Stimulated activated CD4-positive, alpha-beta T cell treated with anti-CD3 and anti-CD28 coated beads, Interleukin-4, amount 100 ng/mL, for 4 hours (primary cell): ENCODE measurements at places on chromosomes 13 and 19.

DNA sequence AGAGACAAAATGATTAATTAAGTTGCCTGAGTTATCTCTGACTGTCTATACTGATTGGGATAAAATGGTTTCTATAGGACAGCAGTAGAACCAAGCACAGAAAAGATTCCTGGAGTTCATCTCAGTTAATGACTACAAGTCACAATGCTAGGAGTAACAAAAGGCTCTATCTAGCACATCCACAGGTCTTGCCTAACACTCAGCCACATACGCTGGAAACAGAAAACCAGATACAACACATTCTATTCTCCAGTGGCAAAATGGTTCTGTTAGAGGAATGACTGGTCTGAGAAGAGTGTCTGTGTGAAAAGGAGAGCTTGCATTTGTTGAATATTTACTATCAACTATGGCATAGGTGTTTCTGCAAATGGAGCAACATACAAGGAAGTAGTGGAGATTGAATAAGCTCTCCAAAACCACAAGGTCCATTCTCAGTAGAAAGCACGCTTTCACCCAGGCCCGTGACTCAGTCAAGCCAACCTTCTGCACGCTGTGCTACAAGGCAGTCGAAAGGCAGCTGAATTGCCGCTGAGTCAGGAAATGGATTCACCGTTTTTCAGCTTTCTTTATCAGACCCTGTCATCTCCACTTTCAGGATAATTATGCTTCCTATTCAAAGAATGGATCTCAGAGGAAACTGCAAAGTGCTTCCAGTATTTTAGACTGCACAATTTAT, 761.5 kb downstream of the EFNB2 start:
- DNase-seq, result no peak

DNA sequence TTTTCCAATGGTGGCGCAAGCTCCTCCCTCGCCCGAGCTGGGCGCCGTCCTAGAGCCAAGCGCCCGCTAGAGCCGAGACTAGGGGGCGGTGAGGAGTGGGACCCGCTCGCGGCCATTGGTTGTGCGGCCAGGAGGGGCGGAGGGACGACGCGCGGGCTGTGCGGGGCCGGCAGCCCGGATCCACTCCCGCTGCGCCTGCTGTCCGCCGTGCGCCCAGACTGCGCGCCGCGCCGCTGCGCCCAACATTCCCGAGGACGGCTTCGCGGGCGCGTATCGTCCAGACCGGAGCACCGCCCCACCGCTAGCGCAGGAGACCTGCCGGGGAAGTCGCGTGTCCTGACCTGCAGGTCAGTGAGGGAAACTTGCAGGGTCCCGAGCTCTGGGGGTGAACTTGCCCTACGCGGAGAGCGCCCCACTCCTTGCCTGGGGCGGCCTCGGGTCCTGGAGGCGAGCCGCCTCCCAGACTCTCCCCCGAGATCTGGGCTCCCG, at the start of gene SERTM1:
SERTM1 (plus strand) TSS at position 183 of the 489 bp plus-strand sequence. CDS start 21,059 bp downstream, outside the sequence.
- DNase-seq, result no peak

GRCh38 chr19:14530506-14530905, 1.1 kb downstream of the TECR start:
- no peak for DNase-seq

DNA sequence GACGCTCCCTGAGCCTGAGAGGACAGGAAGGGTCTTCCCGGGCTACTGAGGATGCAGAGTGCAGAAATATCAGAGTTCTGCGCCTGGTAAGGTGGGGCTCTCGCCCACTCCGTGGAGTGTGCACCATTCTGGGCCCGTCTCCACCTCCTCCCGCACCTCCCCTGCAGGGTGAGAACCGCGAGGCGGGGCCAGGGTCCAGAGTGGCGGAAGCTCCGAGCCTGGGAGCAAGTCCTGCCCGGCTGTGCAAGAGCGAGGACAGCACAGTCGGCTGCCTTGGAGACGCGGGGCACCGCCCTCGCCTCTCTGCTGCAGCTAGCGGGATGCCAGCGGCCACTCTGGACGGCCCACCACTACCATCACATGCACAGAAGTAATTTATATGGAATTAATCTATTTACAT, 2304.4 kb downstream of the PCDH9 start:
- no peak for DNase-seq

- no peak for DNase-seq
Observed at GRCh38 chr13:59538512-59538911, 625.2 kb downstream of the DIAPH3 start.

GRCh38 chr13:106536244-106537034, 977 bp upstream of the EFNB2 start:
- peak; percentile 76 for DNase-seq

DNA sequence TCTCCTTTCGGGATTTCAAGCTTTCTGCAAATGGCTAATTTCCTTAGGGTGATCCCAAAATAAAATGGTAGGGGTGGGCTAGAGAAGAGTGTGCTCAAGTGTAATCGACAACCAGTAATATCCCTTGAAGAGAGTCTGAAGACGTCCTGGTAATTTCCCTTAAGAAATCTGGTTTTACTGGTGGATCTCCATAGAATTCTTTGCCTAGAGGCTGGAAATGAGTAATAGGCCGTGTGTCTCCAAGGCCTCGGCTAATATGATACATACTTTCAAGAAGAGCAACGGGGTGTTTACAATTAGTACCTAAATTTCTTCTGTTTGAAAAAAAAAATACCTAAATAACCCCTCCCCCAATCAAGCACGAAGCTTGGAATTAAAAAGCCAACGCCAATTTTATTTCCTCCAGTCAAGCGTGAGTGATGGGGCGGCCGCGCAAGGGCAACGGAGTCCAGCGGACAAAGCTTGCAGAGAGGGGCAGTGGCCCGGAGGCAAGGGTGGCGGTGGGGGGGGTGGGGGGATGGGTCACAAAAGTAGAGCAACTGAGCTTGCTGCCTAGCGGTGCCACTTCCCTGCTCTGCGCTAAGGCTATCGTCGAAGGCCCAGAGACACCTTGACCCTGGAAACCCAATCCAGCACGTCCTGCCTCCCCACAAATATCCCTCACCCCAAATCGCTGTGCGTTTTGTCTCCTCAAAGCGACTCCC, 7.8 kb downstream of the SOX21 start:
- DNase-seq, result no peak

DNA sequence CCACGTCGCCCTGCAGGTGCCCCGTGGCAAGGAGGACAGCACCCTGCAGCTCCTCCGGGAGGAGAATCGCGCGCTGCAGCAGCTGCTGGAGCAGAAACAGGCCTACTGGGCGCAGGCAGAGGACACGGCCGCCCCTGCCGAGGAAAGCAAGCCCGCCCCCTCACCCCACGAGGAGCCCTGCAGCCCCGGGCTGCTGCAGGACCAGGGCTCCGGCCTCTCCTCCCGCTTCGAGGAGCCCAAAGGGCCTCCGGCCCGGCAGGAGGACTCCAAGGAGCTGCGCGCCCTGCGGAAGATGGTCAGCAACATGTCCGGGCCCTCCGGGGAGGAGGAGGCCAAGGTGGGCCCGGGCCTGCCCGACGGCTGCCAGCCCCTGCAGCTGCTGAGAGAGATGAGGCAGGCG, 11.6 kb downstream of the CBY2 start:
- no peak for DNase-seq
